T follicular helper cell (primary cell): ENCODE measurements at places on chromosomes 3 and 15.

DNA sequence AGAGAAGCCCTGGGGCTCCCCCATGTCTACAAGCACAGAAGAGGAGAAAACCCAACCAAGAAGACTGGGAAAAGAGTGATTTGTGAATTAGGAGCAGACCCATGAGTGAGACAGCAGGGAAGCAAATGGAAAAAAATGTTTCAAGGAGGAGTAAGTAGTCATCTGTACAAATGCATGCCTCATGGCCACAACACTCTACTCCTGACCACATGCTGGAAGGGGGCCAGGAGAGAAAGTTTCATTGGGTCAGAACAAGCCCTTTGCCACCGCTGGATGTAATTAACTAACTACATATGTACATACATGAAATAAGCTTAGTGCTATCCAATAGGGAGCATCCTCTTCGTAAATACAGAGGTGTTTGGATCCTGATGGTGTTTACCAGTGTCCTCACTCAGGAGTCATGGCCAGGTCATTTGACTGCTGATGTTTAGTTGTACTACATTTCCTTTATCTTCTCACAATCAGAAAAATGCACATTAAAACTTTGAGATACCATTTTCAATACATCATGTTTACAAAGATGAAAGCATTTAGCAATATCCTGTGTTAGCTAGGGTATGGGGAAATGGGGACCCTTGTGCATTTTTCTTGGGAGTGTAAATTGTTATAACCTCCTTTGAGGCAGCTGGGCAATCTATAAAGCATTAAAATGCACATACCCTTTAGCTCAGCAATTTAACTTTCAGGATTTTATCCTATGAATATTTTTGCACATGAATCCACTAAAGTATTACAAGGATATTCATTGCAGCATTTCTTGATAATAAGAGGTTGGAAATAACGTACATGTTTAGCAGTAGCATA lies 27.1 kb downstream of the CLRN1 start:
- DNase-seq, result no peak

- DNase-seq, result no peak
Observed at GRCh38 chr3:145055375-145056076, 1083.9 kb downstream of the DIPK2A start.

GRCh38 chr3:149464542-149465328 lies 9.8 kb upstream of the TM4SF4 start:
- no peak for DNase-seq

- no peak for DNase-seq
Observed at GRCh38 chr3:69309814-69310213, 76.1 kb downstream of the FRMD4B start.

- DNase-seq, result no peak
Observed at GRCh38 chr3:15815696-15816095, 17.9 kb upstream of the ANKRD28 start.

GRCh38 chr3:159884661-159885402 lies 103.8 kb upstream of the IL12A start:
- DNase-seq, result no peak

DNA sequence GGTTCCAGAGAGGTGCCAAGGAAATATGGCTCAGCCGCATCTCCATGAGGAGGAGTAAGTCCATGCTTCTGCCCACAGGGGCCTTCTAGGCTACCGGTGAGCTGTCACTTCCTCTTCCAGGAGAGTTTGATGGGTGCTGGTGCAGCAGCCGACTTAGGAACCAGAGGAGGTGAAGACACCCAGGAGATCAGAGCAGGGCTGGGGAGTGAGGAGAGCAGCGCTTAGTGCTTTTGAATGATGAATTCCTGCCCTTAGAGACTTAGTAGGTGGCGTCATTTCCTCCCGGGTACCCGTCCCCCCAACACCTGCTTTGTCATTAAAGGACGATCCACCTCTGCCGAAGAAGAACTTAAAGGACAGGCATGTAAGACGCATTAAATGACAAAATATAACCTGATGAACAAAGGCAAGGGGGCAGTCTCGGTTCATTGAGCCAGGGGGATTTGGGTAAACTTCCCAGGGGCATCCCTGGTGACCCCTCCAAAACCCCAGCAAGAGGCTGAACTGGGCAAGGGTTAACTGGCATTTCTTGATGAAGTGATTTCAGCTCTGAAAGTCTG lies 67.6 kb downstream of the HES1 start:
- DNase-seq, result no peak

DNA sequence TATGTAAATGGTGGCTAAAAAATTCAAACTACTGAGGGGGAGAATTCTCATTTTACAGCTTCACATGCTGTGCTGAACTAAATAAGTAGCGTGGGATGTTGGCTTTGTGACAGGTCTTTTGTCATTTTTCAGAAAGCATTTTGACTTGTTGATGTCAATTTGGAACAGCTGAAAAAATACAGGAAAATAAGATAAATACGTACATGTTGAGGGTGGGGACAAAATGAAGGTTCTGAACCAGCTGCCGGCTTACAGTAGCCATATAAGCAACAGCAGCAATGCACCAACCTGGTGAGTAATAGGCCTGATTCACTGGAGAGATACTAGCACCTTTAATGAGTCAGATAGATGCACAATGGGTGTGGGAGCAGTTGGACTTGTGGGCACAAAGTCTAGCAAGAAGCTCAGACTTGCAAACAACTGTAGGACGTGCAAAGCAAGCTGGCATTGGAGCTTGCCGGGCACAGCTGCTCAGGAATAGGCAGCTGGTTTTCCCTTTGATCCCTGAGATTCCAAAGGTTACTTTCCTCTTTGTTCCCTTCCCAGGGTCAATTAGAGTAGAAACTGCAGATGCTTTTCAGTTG lies 12.9 kb downstream of the B3GNT5 start:
- DNase-seq, result no peak

DNA sequence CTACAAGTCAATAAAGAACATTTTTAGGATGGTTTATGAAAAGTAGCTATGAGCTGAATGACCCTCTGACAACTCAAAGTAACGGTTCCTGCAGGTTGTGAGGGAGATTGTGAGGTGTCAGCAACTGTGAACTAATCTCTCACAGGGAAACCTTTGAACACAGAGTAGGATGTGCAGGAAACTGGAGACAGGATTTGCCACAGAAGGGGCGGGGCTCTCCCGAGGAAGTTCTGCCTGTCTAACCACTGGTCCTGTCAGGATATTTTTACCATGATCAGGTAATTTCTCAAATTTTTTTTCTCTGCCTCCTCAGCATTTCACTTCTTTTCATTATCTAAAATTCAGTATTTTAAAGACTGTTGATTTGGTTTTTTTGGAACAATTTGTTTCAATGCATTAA lies 33.3 kb downstream of the LEO1 start:
- no peak for DNase-seq

DNA sequence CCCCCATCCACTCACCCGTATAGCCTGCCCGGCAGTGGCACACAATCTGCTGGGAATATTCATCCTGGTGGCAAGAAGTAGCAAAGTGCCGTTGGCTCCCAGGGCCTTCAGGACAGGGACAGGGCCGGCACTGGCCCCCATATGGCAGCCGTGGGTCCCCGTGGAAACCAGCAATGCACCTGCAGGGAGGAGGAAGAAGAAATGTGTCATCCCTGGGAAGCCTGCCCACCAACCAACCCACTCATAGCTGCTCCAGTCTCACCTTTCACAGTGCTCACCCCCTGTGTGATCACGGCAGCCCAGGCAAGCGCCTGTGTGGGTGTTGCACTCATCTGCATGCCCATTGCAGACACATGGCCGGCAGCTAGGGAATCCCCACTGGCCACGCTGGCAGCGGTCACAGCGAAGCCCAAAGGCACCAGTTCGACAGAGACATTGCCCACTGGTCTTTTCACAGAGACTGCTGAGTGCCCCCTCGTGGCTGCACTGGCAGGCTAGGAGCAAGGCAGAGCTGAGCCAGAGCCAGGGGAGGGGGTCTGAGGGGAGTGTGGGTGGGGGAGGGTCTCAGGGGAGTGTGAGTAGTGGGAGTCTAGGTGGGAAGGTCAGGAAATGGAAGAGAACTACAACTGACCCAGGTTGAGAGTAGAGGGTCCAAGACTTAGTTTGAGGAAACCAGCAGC lies 4.5 kb upstream of the USP19 start:
- no peak for DNase-seq
